ENCODE measurements at places on chromosomes 16 and 17.

DNA sequence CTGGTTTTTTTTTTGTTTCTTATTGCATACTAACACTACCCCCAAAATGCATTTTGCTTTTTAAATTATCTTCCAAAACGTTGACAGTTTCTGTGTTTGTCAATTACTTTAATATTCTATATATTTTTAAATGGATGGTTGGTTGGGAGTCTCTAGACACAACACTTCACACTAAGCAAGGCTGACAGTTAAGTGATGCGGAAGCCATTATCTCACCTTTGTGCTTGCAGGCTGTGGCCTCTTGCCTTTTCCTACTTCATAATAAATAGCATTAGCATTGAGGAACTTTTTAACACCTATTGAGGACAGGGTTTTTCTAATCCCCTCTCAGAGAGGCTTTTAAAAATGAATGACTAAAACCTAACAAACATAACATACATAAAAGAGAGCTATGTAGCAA lies 280.8 kb upstream of the TBX2 start:
- DNase-seq, result no peak

DNA sequence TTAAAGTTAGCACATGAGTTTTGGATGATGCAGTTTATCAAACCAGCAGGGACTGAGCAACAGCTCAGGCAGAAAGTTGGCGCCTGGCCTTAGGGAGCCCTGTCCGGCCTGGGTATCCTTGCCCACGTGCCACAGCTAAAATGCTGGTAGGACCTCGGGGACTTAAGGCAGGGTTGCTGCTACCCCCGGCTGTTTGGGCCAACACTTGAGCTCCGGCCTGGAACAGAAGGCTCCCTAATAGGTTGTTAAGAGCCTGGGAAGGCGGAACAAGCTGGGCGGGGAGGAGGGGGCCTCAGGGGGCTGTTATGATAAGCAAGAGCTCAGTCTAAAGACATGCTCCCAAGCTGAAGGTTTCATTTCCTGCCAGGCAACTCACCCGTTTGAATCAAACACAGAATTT lies 39.7 kb downstream of the CUEDC1 start:
- DNase-seq, result no peak

DNA sequence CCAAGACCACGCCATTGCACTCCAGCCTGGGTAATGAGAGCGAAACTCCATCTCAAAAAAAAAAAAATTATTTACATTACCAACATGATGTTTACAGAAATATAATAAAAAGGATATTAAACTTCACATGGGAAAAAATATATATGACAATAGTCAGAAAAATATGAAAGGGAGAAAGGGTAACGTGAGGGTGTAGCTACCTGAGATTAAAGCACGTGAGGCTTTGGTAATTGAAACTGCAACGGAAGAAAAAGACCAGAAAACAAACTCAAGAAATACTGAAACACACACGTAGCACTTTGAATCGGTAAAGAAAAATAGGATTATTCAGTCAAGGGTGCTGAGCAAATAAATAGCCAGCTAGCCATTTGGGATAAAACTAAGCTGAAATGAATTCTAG lies 53.6 kb downstream of the CYTH1 start:
- no peak for DNase-seq

DNA sequence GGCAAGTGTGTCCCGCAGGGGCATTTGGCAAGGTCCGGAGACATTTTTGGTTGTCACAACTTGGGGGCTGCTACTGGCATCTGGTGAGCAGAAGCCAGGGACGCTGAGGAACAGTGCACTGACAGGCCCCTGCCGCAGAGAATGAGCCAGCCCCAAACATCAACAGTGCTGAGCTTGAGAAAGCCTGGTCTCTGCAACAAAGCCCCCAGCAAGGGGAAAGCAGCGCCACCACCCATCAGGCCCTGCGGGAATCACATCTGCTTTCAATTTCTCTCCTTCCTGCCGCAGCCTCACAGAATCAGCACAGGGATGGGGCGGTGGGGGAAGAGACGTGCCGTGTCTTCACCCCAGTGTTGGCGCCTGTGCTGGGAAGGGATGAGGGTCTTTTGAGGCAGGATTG lies 14.8 kb upstream of the PRPSAP1 start:
- DNase-seq, result no peak

DNA sequence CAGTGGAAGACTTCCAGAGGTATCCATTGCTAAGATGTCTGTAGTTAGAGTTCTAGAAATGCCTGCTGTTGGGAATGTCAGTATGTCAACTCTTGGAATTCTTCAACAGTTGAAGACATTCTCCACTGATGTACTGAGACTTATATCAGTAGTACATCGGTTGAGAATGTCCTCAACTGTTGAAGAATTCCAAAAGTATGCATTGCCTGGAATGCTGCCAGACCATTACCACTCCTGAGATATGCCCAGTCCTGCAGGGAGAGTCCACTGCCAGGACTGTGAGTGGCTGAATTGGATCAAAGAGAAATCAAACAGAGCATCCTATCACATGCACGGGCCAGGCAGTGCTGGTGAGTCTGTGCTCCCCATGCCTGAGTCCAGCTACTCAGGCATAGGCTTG lies 42.0 kb downstream of the IL21R start:
- no peak for DNase-seq

DNA sequence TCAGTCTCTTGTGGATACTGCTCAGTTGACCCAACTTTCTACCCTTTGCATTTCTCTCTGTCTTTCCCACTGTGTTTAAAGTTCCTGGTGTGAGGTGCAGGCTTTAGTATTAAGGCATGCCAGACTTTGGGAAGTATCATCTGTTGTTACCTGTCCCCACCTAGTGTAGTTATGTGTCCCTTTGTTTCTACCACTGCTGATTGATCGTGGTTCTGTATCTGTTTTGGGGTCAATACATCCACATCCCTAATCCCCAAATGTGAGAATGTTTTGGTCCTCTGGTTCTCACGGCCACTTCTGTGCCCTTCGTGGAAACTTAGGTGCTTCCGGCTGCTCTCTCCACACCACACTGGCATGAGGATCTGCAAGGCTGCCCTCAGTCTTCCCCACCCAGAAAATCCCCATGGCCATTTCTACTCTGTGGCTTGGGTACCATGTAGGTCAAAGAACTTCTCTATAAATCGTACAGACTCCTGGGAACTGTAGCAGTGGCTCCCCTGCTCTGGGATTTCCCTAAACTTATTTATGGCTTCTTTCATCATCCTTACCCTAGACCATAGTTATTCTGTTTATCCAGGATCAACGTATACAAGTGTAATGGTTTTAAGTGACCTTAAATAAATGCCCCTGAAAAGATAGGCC lies 443.2 kb downstream of the XYLT1 start:
- DNase-seq, result no peak

GRCh38 chr17:19502517-19502916 lies 31.1 kb upstream of the SLC47A1 start:
- DNase-seq, result no peak

DNA sequence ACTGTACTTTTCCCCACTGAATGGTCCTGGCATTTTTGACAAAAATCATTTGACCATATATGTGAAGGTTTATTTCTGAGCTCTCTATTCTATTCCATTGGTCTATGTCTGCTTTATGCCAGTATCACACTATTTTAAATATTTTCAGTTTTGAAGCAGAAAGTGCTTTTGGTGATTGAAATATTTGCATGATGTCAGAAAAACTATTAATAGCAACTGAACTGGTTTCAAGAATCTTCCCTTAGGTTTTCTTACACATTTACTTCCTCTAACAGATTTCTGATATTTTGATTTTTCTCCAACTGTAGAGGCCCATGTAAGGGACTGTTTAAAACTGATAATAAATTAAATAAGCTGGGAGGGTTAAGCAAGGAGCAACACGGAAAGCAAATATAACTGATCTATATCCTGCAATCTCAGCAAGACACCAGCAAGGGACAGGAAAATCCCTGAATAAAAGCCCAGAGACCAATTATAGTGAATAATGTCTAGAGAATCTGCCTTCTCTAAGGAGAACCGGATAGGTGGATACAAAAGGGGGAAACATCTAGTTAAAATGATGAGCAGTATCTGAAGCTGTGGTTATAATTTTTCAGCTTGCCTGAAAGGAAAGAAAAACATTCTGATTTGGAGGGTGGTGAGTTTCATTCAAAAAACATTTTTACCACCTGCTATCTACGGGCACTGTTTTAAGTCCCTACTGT lies 80.9 kb upstream of the STAC2 start:
- peak; percentile 29 for DNase-seq

DNA sequence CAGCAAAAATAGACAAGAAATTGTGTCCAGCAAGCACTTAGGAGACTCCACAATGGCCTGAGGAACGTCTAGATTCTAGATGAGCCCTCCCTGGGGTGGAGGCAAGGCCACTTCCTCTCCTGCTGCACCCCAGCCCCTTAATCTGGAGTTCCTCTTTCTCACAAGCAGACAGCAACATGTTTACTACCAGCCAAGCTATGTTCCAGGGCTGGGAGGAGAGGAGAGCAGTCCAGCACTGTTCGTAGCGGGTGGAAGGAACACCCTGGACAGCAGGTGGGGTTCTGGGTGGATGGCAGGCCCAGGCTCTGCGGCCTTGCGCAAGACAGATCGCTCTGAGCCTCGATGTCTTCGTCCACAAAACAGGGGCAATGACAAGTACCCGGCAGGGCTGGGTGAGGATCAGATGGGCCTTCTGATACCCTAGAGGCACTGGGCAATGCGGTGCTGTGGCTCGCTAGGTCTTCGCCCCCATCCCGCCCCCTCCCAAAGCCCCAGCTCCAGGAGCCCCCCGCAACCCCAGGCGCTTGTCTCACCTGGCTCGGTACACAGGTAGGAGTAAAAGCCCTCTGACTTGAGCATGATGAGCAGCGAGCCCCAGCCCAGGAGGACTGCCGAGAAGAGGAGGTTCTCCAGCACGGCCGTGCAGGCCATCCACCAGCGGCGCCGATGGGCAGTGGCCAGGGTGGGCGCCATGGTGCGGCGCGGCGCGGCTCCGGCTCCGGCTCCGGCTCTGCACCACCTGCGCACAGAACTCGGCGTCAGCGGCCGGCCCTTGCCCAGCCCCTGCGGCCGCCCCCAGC lies 1.3 kb downstream of the SLC43A2 start:
- DNase-seq, result no peak

- DNase-seq, result no peak
These were observed 59.7 kb upstream of the CLEC3A start for GRCh38 chr16:77962689-77963088.

- peak; percentile 70 for DNase-seq
These were observed at the start of gene HOXB4 for GRCh38 chr17:48577946-48578615. TSS of gene HOXB4 (minus strand) at chr17:48578350. CDS start at chr17:48578319, 31 bp downstream.

DNA sequence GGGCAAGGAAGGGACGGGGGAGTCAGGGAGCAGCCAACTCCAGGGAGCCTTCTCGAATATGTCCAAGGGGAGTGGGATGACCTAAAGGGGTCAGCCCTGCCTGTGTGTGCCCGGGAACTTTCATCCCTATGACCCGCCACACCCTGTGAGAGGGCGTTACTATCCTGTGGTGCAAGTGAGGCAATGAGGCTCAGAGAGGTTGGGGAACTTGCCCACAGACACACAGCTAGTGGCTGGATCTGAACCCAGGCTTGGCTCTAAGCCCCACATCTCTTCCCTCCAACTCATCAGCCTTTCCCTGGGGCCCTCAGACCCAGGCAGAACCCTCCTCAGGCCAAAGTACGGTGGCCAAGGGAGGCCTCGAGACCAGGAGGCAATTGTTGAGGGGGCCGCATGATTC lies 23.2 kb downstream of the JUP start:
- DNase-seq, result no peak

DNA sequence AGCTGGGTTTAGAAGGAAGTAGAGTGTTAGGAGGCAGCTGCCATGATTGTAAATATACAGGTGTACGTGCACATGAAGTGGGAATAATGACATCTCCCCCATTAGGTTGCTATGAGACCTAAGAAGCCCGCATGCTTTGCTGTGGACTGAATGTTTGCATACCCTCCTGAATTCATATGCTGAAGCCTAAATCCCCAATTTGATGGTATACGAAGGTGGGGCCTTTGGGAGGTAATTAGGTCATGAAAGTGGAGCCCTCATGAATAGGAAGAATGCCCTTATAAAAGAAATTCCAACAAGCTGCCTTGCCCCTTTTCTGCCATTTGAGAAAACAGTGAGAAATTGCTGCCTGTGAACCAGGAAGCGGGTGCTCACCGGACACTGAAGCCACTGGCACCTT lies 44.0 kb downstream of the CCDC182 start:
- DNase-seq, result no peak

GRCh38 chr16:69707920-69708683 lies 18.3 kb downstream of the NQO1 start:
- no peak for DNase-seq

DNA sequence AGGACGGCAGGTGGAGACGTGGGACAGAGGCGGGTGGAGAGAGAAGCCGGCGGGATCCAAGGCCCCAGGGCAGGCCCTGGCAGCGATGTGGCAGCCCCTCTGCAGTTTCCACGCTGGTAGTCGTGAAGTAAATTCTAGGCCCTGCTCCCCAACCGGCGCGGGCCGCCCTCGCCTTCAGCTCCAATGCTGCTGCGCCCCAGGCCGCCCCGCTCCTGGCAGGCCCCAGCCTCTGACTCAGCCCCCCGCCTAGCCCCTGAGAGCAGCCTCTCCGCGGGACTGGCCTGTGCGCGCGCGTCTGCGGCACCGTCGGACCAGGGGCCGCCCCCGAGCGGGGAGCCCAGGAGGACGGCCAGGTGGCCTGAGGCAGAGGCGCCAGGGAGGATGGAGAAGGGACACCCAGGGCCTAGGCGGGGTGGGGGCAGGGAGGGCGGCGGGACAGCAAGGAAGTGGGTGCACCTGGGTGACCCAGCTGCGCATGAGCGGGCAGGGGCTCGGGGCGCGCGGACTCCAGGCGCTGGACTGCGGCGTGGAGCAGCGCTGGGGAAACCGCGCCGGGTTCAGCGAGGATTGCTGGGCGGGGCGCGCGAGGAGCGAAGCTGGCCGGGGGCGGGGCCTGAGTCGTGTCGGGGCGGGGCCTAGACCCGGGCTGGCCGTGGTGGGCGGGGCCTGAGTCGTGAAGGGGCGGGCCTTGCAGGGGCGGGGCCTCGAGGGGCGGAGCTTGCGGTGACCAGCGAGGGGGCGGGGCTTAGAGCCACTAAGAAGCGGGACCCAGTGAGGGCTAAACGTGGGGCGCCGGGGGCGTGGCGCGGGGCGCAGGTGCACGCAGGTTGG lies 29.6 kb downstream of the ZNF778 start:
- peak; percentile 65 for DNase-seq

DNA sequence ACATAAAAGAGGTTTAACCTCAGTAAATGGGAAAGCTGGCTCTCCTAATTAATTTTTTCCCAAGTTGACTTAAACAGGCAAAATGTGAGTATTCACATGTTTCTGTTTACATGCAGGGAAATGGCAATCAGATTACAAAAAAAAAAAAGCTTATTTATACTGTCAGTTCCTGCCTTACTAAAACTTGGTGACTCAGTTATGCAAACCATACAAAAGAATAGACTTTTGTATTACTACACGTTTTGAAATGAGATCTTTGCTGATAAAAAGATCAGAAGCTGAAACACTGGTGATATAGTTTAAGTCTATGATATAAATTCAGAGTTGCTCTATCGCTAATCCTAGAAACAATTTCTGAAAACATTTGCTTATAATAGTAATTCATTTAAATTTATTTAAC lies 9.4 kb upstream of the KCNJ2 start:
- no peak for DNase-seq

DNA sequence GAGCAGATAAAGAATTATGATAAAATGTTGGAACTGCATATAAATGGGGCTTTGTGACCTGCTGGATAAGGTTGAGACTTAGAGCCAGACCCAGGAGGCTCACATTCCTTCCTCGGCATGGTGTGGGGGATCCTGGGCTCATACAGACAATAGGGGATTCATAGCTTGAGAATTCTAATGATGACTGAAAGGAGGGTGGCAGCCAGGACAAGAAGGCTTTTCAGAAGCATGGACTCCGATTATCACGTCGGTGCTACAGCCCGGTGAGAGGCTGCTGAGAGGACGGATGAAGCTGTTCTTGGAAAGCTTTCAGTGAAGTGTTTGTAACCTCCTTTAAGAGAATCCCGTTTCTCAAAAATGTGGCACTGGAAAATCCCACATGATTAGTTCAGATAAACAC lies 167.2 kb downstream of the ANKFN1 start:
- no peak for DNase-seq
